ENCODE measurements at places on chromosomes 6 and 20. TPM values are rescaled to one million over a fixed set of nuclear protein-coding genes. Genes with fewer than 3 reads are reported as not detected.

- DNase-seq, result peak; percentile 55
Observed at GRCh38 chr20:29497261-29497671, 1760.2 kb upstream of the DEFB115 start.

GRCh38 chr20:37734228-37734985 is 40.6 kb downstream of the CTNNBL1 start:
- DNase-seq, result no peak

DNA sequence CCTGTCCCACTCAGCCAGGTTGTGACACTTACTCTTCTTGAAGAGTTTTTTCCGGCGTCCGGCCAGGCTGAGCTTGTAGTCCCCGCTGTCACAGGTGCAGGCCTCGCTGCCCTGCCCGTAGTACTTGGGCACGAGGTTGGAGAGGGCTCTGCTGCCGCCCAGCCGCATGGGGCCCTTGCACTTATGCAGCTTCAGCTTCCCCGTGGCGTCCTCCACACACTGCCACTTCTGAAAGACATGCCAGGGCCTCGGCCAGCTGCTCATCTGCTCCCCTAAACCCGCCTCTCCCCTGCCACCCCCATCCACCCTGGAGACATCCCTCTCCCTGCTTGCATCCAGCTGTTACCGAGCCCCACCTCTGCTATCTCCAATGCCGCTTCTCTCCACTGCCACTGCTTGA is 113.1 kb downstream of the SULF2 start:
- DNase-seq, result peak; percentile 41

FGD2 gene
- 1.5 TPM for polyA plus RNA-seq

DNA sequence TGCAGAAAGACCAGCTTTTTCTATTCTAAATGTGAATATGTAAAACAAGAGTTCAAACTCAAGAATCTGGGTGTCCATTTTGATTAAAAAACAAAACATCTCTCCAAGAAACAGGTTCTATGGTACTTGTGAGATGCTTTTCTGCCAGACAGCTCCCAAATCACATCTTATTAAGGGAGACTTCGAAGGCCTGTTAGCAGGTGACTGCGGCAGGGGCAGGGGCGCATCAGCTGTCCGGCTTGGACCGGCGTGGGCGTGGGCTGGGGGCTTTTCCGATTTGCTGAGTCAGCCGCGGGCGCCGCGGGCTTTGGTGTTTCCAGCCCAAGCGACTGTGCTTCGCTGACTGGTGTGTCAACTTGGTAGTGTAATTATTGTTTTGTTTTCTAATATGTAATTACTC is 32.6 kb downstream of the TFAP2A start:
- no peak for DNase-seq

PHF10 gene
- polyA plus RNA-seq, result 66.6 TPM

DNA sequence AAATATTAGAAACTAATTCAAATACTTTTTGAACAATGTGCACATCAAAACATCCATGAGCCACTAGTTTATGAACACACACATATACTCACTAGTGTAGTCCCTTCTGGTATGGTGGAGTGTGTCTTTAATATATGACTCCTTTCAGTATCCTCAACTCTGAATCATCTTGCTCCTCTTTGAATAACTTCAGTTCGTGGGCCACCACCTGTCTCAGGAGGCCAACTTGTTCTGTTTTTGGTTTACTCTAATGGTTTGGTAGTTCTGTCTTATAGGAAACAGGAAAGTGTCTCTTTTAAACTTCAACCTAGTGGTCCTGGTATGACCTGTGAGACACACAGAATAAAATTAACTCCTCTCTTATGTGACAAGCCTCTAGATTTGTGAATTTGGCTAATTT is 55.6 kb downstream of the ZNF292 start:
- no peak for DNase-seq

- no peak for DNase-seq
Observed at GRCh38 chr20:40583205-40583604, 105.8 kb downstream of the MAFB start.

DNA sequence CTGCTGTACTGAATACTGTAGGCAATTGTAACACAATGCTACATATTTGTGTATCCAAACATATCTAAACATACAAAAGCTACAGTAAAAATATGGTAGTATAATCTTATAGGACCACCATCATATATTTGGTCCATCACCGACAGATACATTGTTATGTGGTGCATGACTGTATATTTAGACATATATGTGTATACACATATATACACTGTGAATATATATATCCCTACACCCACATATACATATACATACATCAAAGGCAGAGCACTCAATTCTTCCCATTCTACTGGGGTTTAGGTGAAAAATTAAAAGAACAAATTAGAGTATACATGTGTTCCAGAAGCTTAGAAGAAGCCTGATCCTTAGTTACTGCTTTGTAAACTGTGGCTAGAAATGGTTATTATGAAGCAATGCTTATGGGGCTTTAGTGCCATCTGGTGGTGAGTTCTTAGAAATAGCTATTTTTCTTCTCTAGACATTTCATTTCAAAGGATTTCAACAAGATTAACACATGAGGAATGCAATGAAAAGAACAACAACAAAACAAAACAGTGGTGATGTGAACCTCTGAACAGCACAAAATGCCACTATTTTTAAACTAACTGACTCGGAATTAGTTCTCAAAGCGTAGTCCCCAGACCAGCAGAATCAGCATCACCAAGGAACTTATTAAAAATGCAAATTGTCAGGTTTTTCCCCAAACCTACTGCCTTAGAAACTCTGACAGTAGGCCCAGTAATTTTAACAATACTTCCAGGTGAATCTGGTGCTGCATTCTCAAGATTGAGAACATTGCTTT is 38.0 kb downstream of the PKHD1 start:
- no peak for DNase-seq

DNA sequence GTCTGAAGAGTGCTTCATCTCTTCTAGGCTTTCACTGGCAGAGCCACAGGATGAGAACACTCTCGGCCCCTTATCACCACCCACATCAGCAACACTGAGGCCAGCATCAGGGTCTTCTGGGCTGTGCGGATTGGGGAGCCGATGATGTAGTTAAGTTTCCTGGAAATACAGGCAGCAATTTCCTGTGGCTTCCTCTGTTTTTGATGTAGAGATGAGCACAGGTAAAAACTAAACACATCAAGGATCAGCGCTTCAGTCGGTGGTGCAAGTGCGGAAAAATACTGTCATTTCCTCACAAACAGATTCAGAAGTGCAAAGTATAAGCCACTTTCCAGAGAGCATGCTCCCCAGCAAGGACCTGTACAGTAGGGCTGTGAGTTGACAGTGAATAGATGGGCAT is 62.6 kb downstream of the BACH2 start:
- no peak for DNase-seq

DNA sequence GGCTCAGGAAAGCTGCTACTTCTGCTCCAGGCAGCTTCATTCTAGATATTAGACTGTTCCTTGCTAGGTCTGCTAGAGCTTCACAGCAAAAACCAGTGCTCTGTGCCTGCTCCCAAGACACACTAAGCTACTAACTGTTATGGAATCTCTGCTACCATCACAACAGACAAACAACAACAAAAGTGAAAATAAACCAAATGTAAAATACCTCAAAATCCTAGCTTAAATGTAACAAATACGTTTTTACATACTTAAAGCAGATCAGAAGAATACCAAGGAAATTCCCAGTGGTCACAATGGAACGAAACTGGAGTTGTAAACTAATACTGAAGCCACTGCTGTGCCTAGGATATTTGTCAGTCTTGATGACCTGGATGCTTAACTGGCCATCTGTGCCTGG is 84.6 kb upstream of the EZR start:
- DNase-seq, result no peak

DNA sequence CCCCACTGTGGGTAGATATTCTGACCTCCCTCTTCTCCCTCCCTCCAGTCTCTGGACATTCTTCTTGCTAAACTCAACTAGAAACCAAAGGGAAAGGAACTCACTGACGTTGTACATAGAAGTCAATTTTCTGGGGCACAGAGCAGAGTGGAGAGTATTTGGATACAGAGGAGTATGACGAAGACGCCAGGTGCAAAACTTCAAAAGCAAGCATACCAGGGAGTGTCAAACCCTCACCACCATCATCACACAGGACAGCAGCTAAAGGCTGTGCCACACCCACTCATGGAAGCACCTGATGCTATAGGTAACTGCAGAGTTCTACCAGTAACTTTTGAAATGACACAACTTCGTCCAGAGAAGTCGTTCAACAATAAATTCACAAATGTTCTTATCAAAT is 64.8 kb downstream of the FYN start:
- DNase-seq, result no peak

DNA sequence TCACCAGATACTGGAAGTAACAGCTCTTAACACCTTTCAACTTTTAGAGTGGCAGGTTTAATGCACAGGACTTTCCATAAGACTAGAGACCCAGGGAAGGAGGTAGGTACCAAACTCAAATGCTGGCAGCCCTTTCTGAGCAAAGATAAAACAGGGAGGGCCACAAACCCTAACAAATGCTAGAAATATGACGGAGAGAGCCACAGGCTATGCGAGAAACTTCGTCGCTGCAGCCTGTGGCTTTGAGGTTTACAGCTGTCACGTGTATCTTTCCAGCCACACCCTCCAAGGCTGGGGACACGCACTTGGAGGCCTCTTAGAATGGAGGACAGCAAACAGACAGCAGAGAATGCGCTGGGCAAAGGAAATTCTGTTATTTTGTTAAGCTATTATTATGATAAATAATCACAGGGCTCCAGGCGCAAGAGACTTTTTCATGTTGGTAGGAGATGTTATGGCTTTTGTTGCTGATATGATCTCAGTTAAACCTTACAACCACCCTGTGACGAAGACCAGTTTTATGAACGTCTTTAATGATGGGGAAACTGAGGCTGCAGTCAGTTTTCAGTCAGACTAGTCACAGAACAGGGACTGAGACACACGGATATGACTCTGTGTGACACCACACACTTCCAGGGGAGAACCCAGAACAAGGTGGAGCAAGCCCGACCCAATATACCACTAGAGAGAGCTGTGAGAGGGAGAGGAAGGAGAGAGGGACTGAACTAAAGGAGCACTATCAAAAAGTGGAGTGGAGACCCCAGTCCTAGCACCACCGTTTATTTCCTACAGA is 2.0 kb downstream of the TRAM2 start:
- DNase-seq, result peak; percentile 41

RSPO3 gene
- polyA plus RNA-seq, result 20.6 TPM

SPATA25 gene
- 2.7 TPM for polyA plus RNA-seq

DNA sequence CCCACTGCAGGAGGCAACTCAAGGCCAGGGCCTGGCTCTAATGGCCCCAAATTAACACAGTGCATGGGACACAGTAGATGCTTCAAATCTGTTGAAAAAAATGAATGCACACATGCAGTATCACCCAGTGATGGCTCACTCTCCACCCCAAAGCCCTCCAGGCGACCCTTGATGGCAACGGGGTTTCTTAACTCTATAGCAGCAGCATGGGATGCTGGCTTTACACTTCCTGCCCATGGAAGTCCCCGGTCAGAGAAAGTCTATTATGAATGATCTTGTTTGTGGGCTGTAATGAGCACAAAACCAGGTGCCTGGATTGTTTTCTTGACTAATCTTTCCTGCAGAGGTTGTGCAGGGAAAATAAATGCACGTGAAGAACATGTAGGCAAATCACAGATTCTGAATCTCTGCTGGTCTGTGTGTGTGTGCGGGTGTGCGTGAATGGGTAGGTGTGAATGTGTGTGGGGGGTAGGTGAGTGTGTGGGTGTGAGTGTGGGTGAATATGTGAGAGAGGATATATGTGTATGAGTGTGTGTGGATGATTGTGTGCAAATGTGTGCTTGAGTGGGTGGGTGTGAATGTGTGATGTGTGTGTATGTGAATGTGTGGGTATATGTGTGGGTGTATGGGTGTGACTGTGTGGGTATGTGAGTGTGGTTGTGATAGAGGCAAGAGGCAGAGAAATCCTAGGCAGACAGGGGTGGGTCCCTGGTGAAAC is 60.1 kb upstream of the MLN start:
- DNase-seq, result no peak

GRCh38 chr6:83411731-83412130 is 19.1 kb downstream of the ME1 start:
- DNase-seq, result no peak

LY86 gene
- polyA plus RNA-seq, result 0.42 TPM

GPR6 gene
- not detected for polyA plus RNA-seq

KDM1B gene
- 33.4 TPM for polyA plus RNA-seq

- DNase-seq, result no peak
Observed at GRCh38 chr20:41394081-41394480, 27.5 kb upstream of the EMILIN3 start.

DNA sequence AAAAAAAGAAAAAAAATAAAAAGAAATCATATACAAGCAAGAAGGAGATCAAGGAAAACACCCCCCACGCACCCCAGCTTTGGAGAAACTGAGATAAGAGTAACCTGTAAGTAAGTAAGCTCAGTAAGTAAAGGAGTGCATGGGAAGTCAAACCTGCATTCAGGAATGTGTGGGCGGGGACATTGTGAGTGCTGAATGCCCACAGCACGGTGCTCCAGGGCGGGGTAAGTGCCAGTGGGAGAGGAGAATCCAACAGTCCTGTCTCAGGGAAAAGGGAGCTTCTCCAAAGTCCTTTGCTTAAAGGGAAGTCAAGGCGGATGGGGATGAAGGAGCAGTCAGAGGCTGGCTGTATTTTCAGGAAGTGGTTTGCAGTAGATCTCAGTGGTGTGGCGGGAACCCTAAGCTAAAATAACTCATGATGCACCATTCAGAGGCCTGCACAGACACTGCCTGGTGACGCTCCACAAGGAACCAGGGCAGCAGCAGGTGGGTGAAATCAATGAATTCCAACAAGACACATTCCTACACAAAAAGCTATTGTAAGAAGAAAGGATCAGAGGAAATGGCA is 368.0 kb downstream of the QKI start:
- no peak for DNase-seq

DNA sequence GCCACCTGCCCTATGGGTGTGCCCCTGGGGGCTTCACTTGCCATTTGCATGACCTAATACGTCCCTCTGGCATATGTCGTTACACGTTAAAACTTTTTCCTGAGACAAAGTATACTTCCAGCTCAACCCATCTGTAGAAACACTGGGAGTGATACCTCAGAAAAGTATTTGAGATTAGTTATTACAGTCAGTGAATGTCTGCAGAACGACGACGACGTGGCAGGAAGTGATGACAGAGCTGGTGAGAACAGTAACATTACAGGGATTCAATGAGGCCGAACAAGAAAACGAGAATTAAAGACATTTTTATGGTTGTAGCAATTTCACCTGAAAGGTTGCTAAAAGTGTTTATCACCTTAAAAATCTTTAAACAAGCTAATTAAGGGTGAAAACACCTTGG is 40.2 kb downstream of the SASH1 start:
- DNase-seq, result no peak

- no peak for DNase-seq
Observed at GRCh38 chr6:17107863-17108262, 6.0 kb downstream of the STMND1 start.

- DNase-seq, result no peak
Observed at GRCh38 chr6:113893866-113894265, 36.7 kb downstream of the MARCKS start.

- DNase-seq, result no peak
Observed at GRCh38 chr6:118771253-118771652, 119.9 kb upstream of the CEP85L start.

LINC00237 gene
- polyA plus RNA-seq, result not detected

All from psoas muscle (tissue), 8 donors.